ENCODE measurements at places on chromosomes 2 and 18. TPM values are rescaled to one million over a fixed set of nuclear protein-coding genes. Genes with fewer than 3 reads are reported as not detected.

DNA sequence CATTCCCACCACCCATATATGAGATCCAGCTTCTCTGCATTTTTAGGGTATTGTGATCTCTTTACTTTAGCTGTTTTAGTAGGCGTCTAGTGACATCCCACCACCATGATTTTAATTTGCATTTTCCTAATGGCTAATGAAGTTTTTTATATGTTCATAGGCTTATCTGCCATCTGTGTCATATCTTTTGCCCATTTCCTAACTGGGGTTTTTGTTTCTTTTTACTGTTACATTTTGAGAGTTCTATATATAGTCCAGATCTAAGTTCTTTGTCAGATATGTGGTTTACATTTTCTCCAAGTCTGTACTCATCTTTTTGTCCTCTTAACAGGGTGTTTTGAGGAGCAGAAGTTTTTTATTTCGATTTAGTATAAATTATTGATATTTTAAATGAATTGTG is 39.6 kb downstream of the PTPN2 start:
- H3K4me1 ChIP-seq = no peaks in the 10 kb centered on the region
- no peaks in the 10 kb centered on the region for H3K36me3 ChIP-seq
- no peak overlapping the region for H3K27ac ChIP-seq
- H3K27me3 ChIP-seq = no peaks in the 10 kb centered on the region
- H3K4me3 ChIP-seq = no peak overlapping the region

GALR1 gene
- 0.71 TPM for total RNA-seq

- no peaks in the 10 kb centered on the region for H3K4me1 ChIP-seq
- no peak overlapping the region for H3K27ac ChIP-seq
- DNase-seq = no peak
- H3K4me3 ChIP-seq = no peak overlapping the region
These were observed 360.7 kb downstream of the ZEB2 start for GRCh38 chr2:144159240-144159639.

- H3K36me3 ChIP-seq = no peaks in the 10 kb centered on the region
- no peaks in the 10 kb centered on the region for H3K27me3 ChIP-seq
- no peak overlapping the region for H3K27ac ChIP-seq
- H3K4me3 ChIP-seq = no peak overlapping the region
These were observed 51.0 kb upstream of the GLS start for GRCh38 chr2:190829642-190830041.

CAVIN2 gene
- total RNA-seq = 138 TPM

DNA sequence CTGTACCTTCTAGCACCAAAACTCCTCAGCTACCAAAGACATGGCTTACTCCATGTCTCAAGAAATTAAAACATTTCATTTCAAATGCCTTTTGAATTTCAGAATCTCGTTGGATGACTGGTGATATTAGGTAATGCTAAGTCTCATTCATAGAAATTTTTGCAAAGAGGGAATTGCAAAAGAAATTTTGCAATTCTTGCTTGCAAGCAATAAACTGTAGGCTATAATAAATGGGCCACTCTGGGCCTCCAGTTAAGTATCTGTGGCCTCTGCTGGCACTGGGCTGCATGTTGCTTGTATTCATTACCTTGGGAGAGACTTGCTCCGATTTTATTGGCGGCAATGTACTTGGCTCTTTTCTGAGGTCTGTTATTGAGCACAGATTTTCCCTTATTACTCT is 2.8 kb upstream of the LCLAT1 start:
- H3K4me3 ChIP-seq = no peak overlapping the region
- peaks cover 20% of the 10 kb centered on the region for H3K4me1 ChIP-seq
- H3K36me3 ChIP-seq = no peaks in the 10 kb centered on the region

C2orf66 gene
- not detected for total RNA-seq

DNA sequence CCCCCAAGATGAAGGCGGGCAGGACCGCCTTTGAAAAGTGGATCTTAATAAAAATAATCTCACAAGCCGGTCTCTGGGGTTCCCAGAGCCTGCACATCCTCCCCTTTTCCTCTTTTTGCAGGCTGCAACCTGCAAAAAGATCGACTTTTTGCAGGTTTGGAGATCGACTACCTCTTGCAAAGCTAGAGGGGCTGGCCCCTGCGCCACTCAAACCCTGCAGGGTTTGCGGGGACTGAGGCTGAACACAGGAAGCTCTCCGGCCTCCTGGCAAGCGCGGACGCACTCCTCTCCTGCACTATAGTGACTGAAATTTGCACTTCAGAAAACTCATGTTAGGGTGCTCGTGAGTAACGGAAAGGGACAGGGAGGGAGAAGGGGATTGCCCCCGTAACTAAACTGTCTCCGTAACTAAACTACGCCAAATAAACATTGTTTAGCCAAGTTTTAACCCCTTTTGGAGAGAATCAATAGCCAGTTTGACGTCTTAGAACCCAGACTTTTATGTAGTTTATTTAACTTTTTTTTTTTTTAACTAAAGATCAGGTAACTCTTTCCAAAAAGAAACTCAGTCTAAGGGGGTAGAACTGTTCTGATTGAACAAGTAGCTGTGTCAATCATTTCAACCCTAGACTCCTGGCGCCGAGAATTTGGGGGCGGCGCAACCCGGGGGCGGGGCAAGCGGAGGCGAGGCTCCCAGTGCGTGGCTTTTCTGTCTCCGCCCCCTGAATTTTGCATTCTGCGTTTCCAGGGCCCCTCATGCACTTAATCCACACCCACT is 2.5 kb downstream of the IGFBP5 start:
- H3K36me3 ChIP-seq = peaks cover 9% of the 10 kb centered on the region
- H3K27me3 ChIP-seq = no peaks in the 10 kb centered on the region
- DNase-seq = peak; percentile 97
- peaks cover 53% of the 10 kb centered on the region for H3K4me1 ChIP-seq
- peak overlapping the region; percentile 91 for H3K27ac ChIP-seq
- peak overlapping the region; percentile 75 for H3K4me3 ChIP-seq

DNA sequence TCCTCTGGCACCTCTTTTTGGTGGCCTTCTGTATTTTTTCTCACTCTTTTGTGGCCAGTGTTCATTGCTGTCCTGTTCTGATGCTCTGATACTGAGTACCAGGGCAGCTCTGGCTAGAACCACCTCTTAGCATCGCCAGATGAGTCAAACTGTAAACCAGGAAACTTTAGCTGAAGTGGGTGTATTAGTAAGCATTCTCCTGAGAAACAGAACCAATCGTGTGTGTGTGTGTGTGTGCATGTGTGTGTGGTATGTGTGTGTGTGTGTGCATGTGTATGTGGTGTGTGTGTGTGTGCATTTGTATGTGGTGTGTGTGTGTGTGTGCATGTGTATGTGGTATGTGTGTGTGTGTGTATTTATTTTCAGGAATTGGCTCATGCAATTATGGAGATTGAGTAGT is 166.3 kb upstream of the SKOR2 start:
- H3K27me3 ChIP-seq = no peaks in the 10 kb centered on the region
- no peaks in the 10 kb centered on the region for H3K4me1 ChIP-seq
- no peak for DNase-seq
- no peak overlapping the region for H3K27ac ChIP-seq

DNA sequence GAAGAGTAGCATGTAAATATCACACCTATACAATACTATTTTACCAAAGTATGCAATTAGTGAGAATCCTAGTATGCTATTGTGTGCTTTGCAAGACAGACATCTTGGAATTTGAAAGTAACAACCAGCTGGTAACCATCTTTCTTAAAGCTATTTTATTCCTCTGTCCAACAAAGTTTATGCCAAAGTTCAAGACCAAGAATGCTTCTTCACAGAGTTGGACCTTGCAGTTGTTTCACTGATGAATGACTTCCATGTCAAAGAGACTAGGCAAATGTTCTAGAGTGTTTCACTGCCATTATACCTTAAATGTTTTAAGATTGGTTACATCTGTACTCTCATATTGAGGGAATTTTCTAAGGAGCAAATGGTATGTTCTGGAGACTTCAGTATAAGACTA is 215.2 kb upstream of the CRIM1 start:
- no peaks in the 10 kb centered on the region for H3K27me3 ChIP-seq
- H3K36me3 ChIP-seq = no peaks in the 10 kb centered on the region
- no peak overlapping the region for H3K4me3 ChIP-seq
- DNase-seq = no peak
- no peaks in the 10 kb centered on the region for H3K4me1 ChIP-seq
- H3K27ac ChIP-seq = no peak overlapping the region

GRCh38 chr2:8469709-8470493 is 212.0 kb upstream of the ID2 start:
- no peaks in the 10 kb centered on the region for H3K4me1 ChIP-seq
- no peaks in the 10 kb centered on the region for H3K36me3 ChIP-seq
- no peaks in the 10 kb centered on the region for H3K27me3 ChIP-seq
- H3K27ac ChIP-seq = no peak overlapping the region
- H3K4me3 ChIP-seq = no peak overlapping the region
- DNase-seq = peak; percentile 20

- H3K36me3 ChIP-seq = no peaks in the 10 kb centered on the region
- peak overlapping the region; percentile 61 for H3K4me3 ChIP-seq
- peak overlapping the region; percentile 47 for H3K27ac ChIP-seq
- DNase-seq = peak; percentile 85
These were observed 59.3 kb downstream of the EMILIN2 start for GRCh38 chr18:2905854-2906703.

DNA sequence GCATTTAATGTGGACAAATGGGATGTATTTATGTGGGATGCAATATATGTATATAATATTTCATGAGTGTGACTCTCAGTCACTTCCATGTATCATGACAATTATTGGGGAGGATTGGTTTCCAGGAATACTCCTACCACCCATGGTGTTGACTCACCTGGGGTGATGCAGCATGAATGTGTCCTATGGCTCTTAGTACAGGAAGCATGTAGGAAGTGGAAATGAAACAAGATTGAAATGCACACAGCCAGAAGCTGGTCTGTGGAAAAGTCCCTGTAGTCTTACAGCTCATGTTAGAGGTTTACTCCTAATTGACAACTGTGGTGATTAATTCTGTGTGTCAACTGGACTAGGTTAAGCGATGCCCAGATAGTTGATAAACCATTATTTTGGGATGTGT is 89.3 kb upstream of the HAAO start:
- H3K27me3 ChIP-seq = no peaks in the 10 kb centered on the region
- peaks cover 6% of the 10 kb centered on the region for H3K4me1 ChIP-seq
- no peak overlapping the region for H3K4me3 ChIP-seq
- H3K27ac ChIP-seq = peak overlapping the region; percentile 33
- DNase-seq = no peak

ZNF396 gene
- total RNA-seq = 1.9 TPM

FOXD4L1 gene
- total RNA-seq = 0.36 TPM

PSMD14 gene
- total RNA-seq = 27.3 TPM

GRCh38 chr2:146544701-146545100 is 1300.1 kb upstream of the ACVR2A start:
- no peak overlapping the region for H3K4me3 ChIP-seq
- DNase-seq = no peak
- no peak overlapping the region for H3K27ac ChIP-seq
- no peaks in the 10 kb centered on the region for H3K4me1 ChIP-seq

DNA sequence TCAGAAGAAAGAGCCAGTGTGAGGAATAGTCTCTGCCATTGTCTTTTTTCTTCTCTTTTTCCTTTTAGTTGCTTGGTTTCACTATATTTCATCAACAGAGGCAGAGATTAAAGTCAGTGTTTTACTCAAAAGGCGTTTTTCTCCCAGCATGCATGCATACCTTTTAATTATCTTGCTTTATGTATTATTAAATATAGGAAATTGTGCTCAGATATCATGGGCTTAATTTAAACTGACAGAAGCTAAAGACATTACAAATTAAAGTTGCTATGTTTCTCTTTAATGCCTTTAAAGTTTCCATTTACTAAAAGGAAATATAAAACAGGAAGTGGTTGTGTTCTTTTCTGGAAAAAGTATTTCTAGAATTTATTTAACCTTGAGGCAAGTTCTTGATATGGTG is 223.3 kb upstream of the ATP5MC3 start:
- no peaks in the 10 kb centered on the region for H3K27me3 ChIP-seq
- DNase-seq = no peak
- H3K36me3 ChIP-seq = no peaks in the 10 kb centered on the region

GRCh38 chr18:76823587-76824011 is 1.2 kb downstream of the ZNF236 start:
- H3K27me3 ChIP-seq = no peaks in the 10 kb centered on the region
- peak overlapping the region; percentile 88 for H3K27ac ChIP-seq
- peak; percentile 65 for DNase-seq
- H3K4me1 ChIP-seq = no peaks in the 10 kb centered on the region

DNA sequence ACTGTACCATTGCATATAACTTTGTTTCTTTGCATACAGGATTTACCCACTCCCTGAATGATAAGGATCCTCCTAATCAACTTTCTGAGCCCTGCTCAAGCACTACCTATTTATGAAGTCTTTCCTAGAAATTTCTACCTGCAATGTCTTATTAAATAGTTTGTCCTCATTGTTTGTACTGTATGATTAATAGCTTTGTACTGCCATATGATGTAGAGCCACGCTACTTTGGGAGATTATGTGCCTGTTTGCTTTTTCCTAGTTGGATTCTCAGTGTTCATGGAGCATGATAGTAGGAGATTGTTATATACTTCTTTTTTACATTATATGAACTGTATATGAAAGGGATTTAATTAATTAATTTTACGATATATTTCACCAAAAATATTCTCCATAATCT is 327.1 kb upstream of the GALNT5 start:
- H3K4me1 ChIP-seq = no peaks in the 10 kb centered on the region
- H3K27me3 ChIP-seq = no peaks in the 10 kb centered on the region
- H3K4me3 ChIP-seq = no peak overlapping the region
- H3K36me3 ChIP-seq = no peaks in the 10 kb centered on the region
- DNase-seq = no peak

DNA sequence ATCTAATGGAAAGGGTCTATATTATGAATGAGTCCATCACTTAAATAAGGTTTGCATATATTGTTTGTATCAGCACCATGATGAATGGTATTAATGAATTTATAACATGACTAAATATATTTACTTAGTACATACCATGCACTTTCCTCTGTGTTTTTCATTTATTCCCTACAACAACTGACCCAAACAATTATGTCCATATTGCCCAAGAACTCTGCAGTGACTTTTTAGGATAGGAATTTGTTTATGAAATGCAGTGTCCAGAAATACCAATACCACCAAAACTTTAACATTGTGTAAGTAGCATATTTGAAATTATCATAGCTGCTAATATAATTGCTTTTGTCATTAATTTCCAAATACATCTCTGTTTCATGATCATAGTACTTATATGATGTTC is 119.7 kb downstream of the WDR7 start:
- DNase-seq = no peak
- H3K4me1 ChIP-seq = no peaks in the 10 kb centered on the region
- no peak overlapping the region for H3K4me3 ChIP-seq
- no peaks in the 10 kb centered on the region for H3K27me3 ChIP-seq

KCNG3 gene
- total RNA-seq = 0.55 TPM

ABCG5 gene
- total RNA-seq = not detected

DNA sequence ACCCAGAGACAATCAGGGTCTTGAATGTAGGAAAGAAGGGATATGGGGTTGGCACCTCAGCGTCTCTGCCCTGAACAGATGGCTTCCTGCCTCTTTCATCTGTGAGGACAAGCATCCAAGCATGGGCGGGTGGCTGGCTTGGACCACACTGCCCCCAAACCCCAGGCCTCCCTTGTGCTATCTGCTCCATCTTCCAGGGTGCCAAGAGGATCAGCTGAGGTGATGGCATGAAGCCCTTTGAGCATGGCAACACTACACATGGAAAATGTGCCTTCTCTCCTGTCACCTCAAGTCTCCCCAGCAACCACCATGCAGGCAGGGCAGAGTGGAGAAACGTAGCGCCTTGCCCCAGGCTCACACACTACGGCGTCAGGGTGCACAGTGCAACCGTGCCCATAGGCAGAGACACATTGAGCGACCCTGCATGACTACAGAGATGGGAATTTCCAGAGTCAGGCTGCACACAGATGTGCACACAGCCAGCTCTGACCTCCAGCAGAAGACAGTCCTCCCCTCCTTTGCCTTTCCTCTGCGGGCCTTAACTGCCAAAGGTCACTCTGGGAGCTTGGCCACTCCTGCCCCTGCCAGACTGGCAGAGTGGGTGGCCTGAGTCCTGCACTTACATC is 1.5 kb downstream of the KCNIP3 start:
- H3K27ac ChIP-seq = no peak overlapping the region
- DNase-seq = no peak
- H3K4me3 ChIP-seq = no peak overlapping the region
- H3K27me3 ChIP-seq = peaks cover 48% of the 10 kb centered on the region
- H3K36me3 ChIP-seq = no peaks in the 10 kb centered on the region
